Renal cortical epithelial cell (primary cell): ENCODE measurements at places on chromosomes 11 and 22. TPM values are rescaled to one million over a fixed set of nuclear protein-coding genes. Genes with fewer than 3 reads are reported as not detected.

The RAC2 gene
- 3.5 and 13.7 TPM in 2 replicates for total RNA-seq

The MLC1 gene
- not detected in 2 replicates for total RNA-seq

The CAPN5 gene
- total RNA-seq = 3.8 and 19.4 TPM in 2 replicates

GRCh38 chr22:25935266-25936058, 193.5 kb downstream of the MYO18B start:
- no peak for DNase-seq

GRCh38 chr11:117934526-117935307, 5.5 kb upstream of the TMPRSS13 start:
- DNase-seq = no peak

- DNase-seq = peak; percentile 94
These were observed 9.3 kb upstream of the MSANTD4 start for GRCh38 chr11:106031202-106031810.

- DNase-seq = no peak
These were observed 24.7 kb downstream of the CELSR1 start for GRCh38 chr22:46512683-46513082.

DNA sequence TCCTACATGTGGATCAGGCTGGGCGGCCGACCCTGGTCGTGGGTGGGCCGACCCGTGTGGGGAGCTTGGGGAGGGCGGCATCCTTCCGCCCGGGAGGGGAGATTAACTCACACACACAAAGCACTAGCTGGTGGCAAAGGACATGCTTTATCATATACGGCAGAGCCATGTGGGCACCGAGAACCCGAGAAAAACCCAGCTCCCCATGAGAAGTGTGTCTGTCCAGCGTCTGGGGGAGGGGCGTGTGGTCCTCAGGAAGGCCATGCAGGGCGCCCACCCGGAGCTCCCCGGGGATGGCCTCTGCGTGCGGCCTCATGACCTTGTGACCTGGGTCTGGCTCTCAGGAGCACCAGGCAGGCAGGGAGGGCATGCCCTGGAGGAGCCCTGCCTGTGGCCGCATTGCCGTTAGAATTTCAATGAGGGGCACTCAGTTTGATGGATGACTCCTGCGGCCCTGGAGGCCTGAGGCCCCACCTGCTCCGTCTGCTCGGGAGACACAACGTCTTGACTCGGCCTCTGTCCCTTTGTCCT, 39.4 kb upstream of the TOLLIP start:
- no peak for DNase-seq
